RWPE1 (cell line): ENCODE measurements at places on chromosomes 13 and 19.

DNA sequence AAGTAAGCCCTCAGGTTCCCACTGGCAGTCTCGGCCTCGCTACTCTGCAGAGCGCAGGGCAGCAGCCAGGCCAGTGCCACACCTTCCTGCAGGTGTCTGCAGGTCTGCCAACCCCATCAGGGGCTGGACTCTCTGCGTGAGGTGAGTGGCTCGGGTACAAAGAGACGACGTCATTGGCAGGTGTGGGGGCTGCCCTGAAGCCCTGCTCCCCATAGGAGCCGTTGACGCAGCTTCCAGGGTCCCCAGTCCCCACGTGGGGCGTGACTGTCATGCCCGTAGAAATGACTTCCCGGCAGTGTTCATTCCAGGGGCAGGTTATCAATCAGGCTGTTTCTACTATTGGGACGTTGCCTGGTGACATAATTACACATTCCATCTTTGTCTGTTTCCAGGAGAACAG lies 15.3 kb upstream of the GJB6 start:
- no peak for DNase-seq

DNA sequence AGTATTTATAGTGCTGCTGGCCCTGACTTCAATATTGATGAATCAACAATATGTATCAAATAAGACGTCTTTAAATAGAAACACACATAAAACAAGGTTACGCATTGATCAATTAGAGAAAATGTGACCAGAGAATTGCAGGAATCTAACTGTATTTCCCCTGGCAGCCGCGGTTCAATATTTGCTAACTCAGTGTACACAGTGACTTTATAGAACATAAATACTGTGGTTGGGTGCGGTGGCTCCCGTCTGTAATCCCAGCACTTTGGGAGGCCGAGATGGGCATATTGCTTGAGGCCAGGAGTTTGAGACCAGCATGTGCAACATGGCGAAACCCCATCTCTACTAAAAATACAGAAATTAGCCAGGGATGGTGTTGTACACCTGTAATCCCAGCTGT lies 22.8 kb upstream of the UPF3A start:
- no peak for DNase-seq

GRCh38 chr19:11970174-11970573 lies 5.3 kb downstream of the ZNF763 start:
- no peak for DNase-seq

- no peak for DNase-seq
These were observed 17.2 kb downstream of the SAFB2 start for GRCh38 chr19:5605362-5605761.

GRCh38 chr13:22286338-22286737 lies 615.5 kb downstream of the FGF9 start:
- DNase-seq: no peak

DNA sequence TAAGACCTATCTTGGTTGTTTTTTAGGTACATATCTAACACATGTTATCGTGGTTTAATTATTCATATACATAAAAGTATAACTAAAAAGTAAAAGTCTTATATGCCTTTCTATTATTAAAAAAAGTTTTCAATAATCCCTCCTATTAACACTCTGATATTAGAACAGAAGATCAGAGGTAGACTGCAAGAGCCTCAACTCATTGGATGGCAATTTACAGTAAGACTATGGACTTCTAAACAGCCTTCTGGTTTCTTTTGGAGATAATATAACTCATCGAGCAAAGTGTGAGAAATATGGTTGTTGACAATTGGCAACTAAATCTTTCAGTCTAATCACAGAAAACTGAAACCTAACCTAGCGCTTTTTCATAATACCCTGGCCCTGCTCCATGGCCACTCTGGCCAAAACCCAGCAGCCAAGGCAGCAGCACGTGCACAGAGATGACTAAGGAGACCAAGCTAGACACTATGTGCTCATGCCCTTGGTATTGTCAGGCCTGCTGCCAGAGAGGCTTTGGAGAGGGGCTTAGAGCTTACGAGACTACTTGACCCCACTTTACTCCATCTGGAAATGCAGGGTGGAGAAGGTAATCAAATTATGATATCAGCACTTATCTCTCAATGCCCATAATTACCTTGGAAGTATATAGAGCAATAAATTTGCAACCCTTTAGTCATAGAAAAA lies 40.6 kb upstream of the EEF1AKMT1 start:
- peak; percentile 69 for DNase-seq

GRCh38 chr19:39299404-39299803 lies 3.2 kb downstream of the IFNL1 start:
- DNase-seq: no peak

DNA sequence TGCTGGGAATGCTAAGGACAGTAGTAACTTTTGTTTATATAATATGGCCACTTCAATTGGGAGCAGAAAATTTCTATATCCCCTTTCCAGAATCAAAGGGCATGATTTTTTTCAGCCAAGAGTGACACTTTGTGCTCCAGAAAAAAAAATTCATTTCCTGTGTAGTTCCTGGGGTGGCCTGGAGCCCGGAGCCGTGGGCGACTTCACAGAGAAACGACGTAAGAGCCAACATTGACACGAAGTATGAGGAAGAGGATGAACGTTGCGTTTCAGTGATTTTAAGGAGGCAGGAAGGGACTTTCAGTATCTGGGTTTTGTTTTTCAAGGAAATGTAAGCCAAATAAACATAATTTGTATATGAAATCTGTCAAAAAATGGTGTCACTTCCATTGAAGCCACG lies 187.6 kb downstream of the STK24 start:
- no peak for DNase-seq
